ENCODE measurements at places on chromosomes 13 and 19. TPM values are rescaled to one million over a fixed set of nuclear protein-coding genes. Genes with fewer than 3 reads are reported as not detected.

LMTK3 gene
- 5.1 TPM for total RNA-seq

ZNF491 gene
- 1.4 TPM for total RNA-seq

PRTN3 gene
- not detected for total RNA-seq

SLC25A23 gene
- 19.4 TPM for total RNA-seq

PSG1 gene
- total RNA-seq, result not detected

ETV2 gene
- total RNA-seq, result 1.9 TPM

ACER1 gene
- 0.82 TPM for total RNA-seq

FFAR2 gene
- total RNA-seq, result not detected

ANGPTL4 gene
- not detected for total RNA-seq

DHPS gene
- total RNA-seq, result 102 TPM

AXL gene
- 0.20 TPM for total RNA-seq

MISP3 gene
- total RNA-seq, result 0.69 TPM

POU4F1 gene
- total RNA-seq, result 0.20 TPM

MOB3A gene
- 239 TPM for total RNA-seq

RFXAP gene
- total RNA-seq, result 16.7 TPM

RDH8 gene
- total RNA-seq, result not detected

LPAR2 gene
- 59.4 TPM for total RNA-seq

SSBP4 gene
- 112 TPM for total RNA-seq

NUFIP1 gene
- total RNA-seq, result 6.0 TPM

HSPB6 gene
- total RNA-seq, result 0.69 TPM

CLDN10 gene
- total RNA-seq, result not detected

TARM1 gene
- not detected for total RNA-seq

ZNF285 gene
- total RNA-seq, result 2.2 TPM

S1PR2 gene
- 6.5 TPM for total RNA-seq

ICAM5 gene
- 0.17 TPM for total RNA-seq

FSD1 gene
- 12.7 TPM for total RNA-seq

FUT3 gene
- not detected for total RNA-seq

ZNF91 gene
- total RNA-seq, result 64.7 TPM
